GM12878 (cell line): ENCODE measurements at places on chromosomes 2 and 18.

DNA sequence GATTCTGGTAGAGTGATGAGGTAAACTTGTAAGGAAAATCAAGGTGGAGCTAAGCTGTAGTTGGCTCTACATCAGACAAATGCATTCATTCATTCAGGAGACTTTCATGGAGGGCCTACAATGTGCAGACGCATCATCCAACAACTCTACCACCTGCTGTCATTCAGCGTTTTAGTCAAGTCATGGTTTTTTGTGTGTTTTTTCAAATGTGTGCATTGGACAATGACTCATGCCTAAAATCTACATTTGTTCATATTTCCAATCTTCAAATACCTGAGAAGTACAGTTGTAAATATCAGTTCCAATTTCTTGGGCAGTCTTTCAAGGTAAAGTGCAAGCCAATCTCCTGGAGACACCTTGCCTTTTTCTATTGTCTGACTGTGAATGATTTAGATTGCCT, 108.0 kb upstream of the LGALSL start:
- no peaks in the 10 kb centered on the region for H3K36me3 ChIP-seq
- no peak for DNase-seq
- no peak overlapping the region for H3K27ac ChIP-seq
- H3K27me3 ChIP-seq: no peaks in the 10 kb centered on the region
- H3K4me1 ChIP-seq: no peaks in the 10 kb centered on the region
- no peak overlapping the region for H3K4me3 ChIP-seq

DNA sequence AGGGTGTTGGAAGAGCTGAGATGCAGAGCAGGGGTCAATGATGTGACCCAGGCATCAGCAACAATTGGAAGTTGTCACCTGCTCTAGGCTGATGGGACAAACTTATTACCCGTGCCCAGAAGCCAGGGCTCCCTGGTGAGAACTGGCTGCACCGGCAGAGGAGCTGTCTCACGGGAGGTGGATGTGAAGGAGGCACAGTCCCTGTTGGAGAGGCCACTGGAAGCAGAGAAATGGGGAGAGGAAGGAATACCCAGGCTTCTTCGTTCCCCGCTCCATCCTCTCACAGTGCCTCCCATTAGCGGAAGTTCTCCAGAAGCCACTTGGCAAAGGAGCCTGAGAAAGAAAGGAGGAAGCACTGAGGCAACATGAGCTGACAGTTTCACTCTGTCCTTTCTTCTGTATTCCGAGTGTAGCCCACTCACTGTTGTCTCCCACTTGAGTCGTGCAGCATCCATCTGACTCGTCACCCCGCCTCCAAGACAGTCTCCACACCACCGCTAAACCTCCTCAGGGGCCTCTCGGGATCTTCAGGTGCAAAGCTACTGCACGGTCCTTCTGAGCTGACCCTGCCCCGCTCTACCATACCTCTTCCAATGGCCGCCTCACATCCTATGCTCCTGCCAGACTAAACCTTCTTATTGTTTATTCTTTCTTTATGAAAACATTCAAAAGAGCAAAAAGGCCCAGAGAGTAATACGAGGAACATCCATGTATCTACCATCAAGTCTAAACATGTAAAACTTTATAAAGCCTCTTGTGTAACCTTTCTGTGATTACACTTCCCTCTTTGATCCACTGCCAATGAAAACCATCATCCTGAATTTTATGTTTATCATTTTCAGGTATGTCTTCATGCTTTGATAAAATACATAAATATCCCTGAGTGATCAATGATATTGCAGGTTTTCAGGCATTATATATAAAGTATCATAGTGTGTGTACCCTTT, 19.1 kb upstream of the AFTPH start:
- no peak for DNase-seq
- no peak overlapping the region for H3K27ac ChIP-seq
- no peaks in the 10 kb centered on the region; the same call in 1 of the 2 replicates for H3K27me3 ChIP-seq
- H3K4me1 ChIP-seq: no peaks in the 10 kb centered on the region
- no peak overlapping the region for H3K4me3 ChIP-seq

DNA sequence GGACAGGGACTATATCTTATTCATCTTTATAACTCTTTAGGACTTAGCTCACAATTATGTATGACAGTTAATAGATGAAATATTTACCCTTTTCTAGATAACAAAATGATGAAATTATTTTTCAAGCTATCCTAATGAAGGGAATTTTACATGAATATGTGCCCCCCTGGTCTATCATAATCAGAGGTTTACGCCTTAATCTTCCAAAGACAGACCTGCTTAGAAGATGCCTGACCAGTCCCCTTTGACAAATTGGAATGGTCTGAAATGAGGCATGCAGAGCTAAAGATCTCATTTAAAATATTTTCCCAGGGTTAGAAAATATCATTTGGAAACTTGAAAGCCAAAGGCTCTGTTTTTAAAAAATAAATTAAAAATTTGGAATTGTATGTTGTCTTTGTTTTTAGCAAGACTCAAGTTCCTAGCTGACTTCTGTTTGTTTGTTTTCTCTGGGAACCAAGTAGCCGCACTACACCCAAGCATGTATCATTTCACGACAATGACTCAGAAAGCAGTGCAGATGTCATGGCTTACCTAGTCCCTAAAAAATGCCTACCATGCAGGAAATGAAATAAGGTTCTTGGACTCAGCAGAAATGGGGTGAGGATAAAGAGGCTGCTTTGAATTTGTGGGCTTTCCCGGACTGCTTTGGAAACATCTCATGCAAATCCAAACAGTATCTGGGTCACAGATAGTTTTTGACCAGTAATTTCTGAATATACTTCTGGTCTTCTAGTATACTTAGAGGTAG, 162.1 kb downstream of the ZEB2 start:
- 0 out of 2 replicates have a peak overlapping the region, but pooled peaks have one; percentile 20 for H3K4me3 ChIP-seq
- no peaks in the 10 kb centered on the region for H3K36me3 ChIP-seq
- DNase-seq: peak; percentile 85
- peak overlapping the region; percentile 83; the same call in 1 of the 2 replicates for H3K27ac ChIP-seq
- peaks cover 29% of the 10 kb centered on the region for H3K4me1 ChIP-seq

GRCh38 chr18:42261731-42262130, 306.7 kb downstream of the PIK3C3 start:
- no peak overlapping the region for H3K27ac ChIP-seq
- no peaks in the 10 kb centered on the region for H3K4me1 ChIP-seq
- H3K36me3 ChIP-seq: no peaks in the 10 kb centered on the region
- no peak for DNase-seq
- H3K27me3 ChIP-seq: no peaks in the 10 kb centered on the region
- H3K4me3 ChIP-seq: no peak overlapping the region

GRCh38 chr2:193141-193671, 70.6 kb downstream of the SH3YL1 start:
- no peak overlapping the region for H3K4me3 ChIP-seq
- H3K27me3 ChIP-seq: no peaks in the 10 kb centered on the region
- H3K4me1 ChIP-seq: no peaks in the 10 kb centered on the region
- H3K36me3 ChIP-seq: no peaks in the 10 kb centered on the region
- no peak overlapping the region for H3K27ac ChIP-seq
- DNase-seq: peak; percentile 57

GRCh38 chr18:74114116-74114515, 33.5 kb downstream of the FBXO15 start:
- H3K4me1 ChIP-seq: no peaks in the 10 kb centered on the region
- no peak for DNase-seq
- no peaks in the 10 kb centered on the region; the same call in 1 of the 2 replicates for H3K27me3 ChIP-seq
- H3K36me3 ChIP-seq: no peaks in the 10 kb centered on the region
- no peak overlapping the region for H3K4me3 ChIP-seq

DNA sequence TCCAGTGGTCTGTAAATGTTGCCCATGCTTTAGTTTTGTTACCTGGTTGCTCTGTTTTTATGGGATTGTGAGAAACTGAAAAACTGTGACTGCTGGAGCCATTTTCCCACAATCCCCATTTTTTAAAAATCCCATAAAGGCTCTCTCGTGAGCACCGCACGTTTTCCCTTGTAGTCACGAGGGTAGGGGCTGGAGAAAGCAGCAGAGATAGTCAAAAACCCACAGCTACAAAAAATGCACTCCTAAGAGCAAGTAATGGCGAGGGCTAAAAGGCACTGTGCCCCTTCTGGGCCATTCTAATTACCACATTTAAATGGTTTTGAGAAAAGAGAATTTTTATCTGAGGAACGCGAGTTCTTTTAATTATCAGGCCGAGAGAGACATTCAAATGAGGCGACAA, 1.8 kb upstream of the CTDP1 start:
- H3K27me3 ChIP-seq: no peaks in the 10 kb centered on the region
- DNase-seq: no peak
- no peak overlapping the region; the same call in 1 of the 2 replicates for H3K27ac ChIP-seq

GRCh38 chr18:36532394-36532793, 234.9 kb downstream of the FHOD3 start:
- no peak for DNase-seq
- no peak overlapping the region for H3K4me3 ChIP-seq
- no peaks in the 10 kb centered on the region; the same call in none of the 2 replicates for H3K36me3 ChIP-seq
- H3K27ac ChIP-seq: no peak overlapping the region
- H3K27me3 ChIP-seq: no peaks in the 10 kb centered on the region
- H3K4me1 ChIP-seq: no peaks in the 10 kb centered on the region

DNA sequence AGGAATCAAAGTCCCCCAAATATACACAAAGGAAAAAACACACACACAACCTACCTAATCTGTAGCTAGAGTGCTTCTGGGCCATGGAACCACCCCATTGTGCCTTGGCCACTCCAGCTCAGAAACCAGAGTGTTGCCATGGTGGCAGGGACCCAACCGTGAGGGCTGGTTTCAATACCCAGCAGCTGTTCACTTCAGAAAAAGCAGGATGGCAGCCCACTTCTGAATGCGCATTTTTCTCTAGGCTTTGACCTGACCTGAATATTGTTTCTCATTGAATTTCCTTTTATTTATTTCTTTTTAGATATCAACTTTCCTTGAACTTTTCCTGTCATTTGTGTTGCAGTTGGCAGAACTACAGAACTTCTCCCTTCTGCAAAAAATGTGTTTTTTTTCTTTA, 43.0 kb upstream of the EHBP1 start:
- H3K36me3 ChIP-seq: no peaks in the 10 kb centered on the region
- DNase-seq: peak; percentile 5
- H3K27me3 ChIP-seq: no peaks in the 10 kb centered on the region
- H3K4me1 ChIP-seq: peaks cover 34% of the 10 kb centered on the region

- no peak overlapping the region for H3K27ac ChIP-seq
- no peaks in the 10 kb centered on the region for H3K4me1 ChIP-seq
- no peak overlapping the region for H3K4me3 ChIP-seq
- H3K27me3 ChIP-seq: no peaks in the 10 kb centered on the region
- no peak for DNase-seq
These were observed 19.9 kb upstream of the SCLY start for GRCh38 chr2:238040918-238041317.
